ENCODE measurements at places on chromosomes 6 and 20.

GRCh38 chr20:5078399-5078958, 41.3 kb downstream of the PCNA start:
- peak; percentile 71 for DNase-seq

- no peak for DNase-seq
These were observed 84.1 kb upstream of the FOXP4 start for GRCh38 chr6:41462033-41462432.

DNA sequence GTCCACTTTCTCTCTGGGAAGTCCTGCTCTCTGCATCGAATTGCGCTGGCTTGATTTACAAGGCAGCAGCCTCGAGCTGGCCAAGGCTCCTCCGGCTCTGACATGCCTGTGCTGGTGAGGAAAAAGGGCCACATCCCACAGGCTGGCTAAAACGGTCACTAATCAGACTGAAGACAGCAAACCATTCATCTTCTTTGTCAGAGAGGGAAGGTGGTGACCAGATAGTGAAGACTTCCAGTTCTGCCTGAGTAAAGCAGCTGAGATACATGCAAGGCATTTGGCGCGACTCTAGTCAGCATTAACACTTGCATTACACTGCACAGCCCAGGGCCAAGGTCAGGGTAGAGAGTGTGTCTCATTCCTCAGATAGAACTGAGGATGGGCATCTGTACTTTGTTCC, 203.2 kb upstream of the MAP3K7 start:
- DNase-seq = no peak

- DNase-seq = no peak
These were observed 156.8 kb upstream of the SALL4 start for GRCh38 chr20:51959066-51959542.

- no peak for DNase-seq
These were observed 185.6 kb upstream of the RREB1 start for GRCh38 chr6:6922166-6922565.

GRCh38 chr20:17852323-17852722, 116.3 kb downstream of the SNX5 start:
- no peak for DNase-seq

GRCh38 chr20:22838001-22838400, 197.1 kb upstream of the SSTR4 start:
- DNase-seq = no peak

GRCh38 chr6:136745300-136745699, 47.0 kb downstream of the MAP3K5 start:
- no peak for DNase-seq

DNA sequence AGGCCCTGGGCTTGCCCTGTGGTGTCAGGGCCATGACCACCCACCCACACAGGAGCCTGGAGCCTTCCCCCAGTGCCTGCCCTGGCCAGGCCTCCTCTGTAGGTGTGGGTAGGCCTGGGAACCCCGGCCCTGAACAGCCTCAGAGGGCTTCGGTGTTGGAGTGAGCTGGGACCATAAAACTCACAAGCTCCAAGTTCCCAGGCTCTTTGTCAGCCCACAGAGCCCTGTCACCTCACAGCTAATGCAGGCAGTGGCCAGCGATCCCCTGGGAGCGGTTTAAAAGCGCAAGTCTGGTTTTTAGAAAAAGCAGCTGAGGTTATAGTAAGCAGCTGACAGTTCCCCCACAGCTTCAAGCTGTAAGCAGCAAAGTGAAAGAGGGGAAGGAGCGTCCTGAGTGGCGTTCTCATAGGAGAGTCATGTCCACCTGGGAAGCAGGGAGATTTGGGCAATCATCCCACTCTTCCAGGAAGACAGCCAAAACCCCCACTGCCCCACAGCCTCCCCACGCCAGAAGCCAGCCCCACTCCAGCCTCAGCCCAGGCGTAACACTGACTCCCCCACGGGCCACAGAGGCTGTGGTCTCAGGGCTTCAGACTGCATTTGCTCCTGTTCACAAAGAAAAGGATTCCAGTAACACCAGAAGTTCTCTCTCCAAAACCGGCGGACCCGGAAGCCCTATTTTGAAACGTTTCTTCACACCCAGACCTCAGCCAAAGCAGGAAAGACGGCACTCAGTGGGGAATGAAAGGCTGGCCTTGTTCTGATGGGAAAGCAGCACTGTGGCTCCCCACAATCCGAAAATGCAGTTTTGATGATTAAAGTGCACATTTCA, 34.3 kb upstream of the FOXC1 start:
- no peak for DNase-seq

GRCh38 chr20:49845060-49845459, 32.4 kb downstream of the SLC9A8 start:
- no peak for DNase-seq

- DNase-seq = peak; percentile 68
These were observed 3.6 kb upstream of the MICA start for GRCh38 chr6:31399589-31400466.

DNA sequence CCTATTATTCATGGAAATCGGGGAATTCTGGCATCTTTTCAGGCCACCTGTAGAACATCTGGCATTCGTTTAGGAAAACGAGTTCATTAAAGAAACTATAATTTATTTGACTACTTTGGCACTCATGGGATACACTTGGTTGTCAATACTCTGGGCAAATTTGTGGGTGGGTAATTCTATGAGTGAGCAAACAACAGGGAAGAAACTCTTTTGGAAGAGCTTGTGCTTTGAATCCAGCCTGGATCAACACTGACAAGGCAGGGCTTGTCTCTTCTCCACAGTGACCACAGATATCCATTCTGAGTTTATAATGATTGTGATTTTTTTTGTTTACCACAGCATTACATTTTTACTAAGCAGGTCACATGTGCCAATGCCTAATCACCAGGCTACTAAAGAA, 394.7 kb downstream of the THBS2 start:
- DNase-seq = no peak

DNA sequence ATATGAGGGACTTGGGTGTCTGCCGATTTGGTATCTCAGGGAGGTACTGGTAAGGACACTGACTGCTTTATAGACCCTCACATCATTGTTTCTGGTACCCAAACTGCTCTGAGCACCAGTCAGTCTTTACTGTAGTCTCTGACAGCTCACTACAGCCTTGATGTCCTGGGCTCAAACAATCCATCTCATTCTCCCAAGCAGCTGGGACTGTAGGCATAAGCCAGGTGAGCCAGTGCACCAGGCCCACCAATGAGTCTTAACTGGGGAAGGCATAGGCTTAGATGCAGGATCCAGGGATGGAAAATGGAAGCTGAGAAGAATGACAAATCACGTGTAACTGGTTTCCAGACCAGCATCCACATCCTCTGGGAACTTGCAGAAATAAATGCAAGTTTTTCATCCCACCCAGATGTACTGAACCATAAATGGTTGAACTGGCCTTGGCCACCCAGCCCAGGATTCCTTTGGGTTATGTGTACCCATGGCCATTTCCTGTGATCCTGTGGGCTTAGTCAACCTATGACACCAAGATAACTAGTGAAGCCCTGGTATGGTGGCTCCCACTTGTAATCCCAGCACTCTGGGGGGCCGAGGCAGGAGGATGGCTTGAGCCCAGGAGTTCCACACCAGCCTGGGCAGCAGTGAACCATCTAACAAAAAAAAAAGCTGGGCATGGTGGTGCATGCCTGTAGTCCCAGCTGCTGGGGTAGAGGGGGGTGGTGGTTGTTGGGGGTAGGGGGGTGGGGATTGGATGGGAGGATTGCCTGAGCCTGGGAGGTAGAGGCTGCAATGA, 5.8 kb downstream of the TUBB start:
- DNase-seq = peak; percentile 76

- DNase-seq = no peak
These were observed 554.4 kb downstream of the KIF16B start for GRCh38 chr20:16018881-16019280.

DNA sequence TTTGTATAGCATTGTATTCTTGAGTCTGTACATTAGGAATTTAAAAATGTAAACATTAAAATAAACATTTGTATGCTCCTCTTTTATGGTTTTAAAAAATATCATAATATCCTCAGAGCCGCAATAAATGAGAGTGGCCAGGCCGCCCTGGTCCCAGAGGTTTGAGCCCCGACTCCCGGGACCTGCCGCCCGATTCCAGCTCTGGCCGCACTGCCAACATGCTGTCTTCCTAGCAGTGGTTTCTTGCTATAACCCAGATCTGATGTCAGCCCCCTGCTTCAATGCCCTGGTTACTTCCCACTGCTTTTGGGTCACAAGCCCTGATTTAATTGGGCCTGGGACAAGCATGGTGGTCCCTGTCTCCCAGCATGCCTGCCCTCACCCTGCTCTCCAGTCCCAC, 5.4 kb upstream of the ARID1B start:
- DNase-seq = no peak

GRCh38 chr6:14797875-14798593, 447.8 kb upstream of the JARID2 start:
- DNase-seq = no peak

DNA sequence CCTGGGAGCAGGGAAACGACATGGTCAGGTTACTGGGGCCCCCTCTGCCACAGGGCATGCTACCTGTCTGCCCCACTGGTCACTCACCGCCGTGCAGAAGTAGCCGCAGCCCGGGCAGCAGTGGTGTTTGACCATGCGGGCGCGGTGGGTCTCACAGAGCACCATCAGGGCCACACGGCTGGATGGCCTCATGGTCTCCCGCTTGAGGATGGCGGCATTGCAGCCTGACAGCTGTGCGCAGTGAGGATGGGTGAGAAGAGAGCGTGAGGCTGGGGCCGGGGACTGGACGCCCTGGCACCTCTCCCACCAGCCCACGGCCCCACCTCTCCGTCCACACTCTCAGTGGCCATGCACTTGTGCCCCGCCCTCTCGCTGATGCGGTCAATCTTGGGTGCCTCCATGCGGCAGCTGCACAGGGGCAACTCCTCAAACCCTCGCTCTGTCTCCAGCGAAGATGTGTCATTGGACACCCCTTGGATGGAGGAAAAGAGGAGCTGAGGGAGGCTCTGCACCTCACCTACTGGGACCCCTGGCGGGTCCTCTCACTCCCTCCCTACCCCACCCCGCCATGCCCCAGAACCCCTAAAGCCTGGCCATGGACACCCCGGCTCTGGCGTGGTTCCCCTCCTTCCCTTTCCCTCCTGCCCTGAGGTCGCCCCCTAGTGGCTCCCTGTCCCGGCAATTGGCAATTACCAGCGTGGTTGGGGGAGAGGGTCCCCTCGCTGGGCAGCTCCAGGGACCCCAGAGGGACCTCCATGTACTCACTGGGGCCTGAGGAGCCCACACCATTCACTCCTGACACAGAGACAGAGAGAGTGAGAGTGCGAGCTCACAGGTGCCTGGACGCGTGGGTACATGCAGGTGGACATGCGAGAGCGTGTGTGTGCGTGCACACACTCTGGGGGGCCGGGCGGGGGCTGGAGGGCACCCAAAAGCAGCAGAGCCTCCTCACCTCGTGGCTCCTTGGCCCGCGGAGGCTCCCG, 8.9 kb downstream of the EHMT2 start:
- DNase-seq = peak; percentile 71

- no peak for DNase-seq
These were observed 16.6 kb downstream of the SIM1 start for GRCh38 chr6:100447900-100448748.

DNA sequence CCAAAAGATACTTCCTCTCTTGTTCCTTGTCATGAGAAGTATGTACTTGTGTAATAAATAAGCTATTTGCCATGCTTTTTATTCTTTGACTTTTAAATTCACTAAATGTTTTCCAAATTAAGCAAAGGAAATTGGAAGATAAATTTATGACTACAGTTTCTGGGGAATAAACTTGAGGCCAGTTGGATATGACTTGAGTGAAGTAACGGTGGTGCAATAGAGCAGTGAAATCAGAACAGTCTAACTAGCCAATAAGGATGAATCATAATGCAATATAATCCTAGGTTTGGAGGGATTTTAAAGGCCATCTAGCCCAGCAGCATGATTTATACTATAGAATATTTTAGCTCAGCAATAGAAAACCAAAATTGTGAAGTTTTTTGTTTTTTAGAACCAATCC, 183.8 kb upstream of the TCF21 start:
- no peak for DNase-seq

DNA sequence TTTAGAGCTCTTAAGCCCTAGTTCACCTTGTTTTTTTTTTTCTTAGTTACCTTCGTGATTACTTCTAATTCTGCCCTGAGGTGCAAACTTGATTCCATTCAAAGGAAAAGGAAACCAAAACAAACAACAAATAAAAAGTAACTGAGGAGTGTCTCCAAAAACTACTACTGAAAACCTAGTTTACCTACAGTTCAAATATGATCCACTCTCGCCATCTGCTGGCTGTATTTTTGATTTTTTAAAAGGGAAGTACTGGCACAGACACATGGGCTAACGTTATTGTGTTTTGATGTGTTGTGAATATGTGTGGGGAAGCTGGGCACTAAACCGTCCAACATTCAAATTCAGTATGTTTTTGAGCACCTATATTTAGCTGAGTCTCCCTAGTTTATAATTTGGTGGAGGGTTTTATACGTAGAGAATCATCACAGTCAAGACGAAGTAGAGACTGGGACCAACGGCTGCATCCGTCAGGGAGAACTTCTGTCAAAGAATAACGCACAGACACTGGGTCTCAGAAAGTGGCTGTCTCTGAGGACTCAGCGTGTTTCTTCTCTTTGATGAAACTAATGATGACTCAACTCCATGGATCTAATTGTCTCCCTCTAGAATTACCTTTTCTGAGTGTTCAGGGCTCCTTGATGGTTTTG, 373.5 kb upstream of the BTBD3 start:
- peak; percentile 87 for DNase-seq

GRCh38 chr6:88251301-88251700, 85.2 kb upstream of the CNR1 start:
- DNase-seq = no peak

GRCh38 chr20:40100261-40100660, 588.8 kb downstream of the MAFB start:
- no peak for DNase-seq

DNA sequence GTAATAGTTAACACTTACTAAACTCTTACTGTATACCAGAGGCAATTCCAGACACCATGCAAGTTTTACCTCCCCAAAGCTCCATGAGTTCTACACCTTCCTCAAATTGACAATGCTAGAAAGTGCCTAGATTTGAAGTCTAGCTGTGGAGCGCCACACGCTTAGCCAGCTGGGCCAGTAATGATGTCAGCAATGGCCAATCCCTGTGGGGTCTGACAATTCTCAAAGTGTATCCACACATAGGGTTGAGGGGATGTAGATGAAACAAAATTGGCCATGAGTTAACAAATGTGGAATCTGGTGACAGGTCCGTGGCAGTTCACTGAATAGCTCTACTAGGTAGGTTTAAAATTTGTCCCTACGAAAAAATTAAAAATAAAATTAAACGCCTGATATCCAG, 1.3 kb downstream of the ZNF343 start:
- peak; percentile 47 for DNase-seq

GRCh38 chr6:160137989-160138835, 16.6 kb downstream of the SLC22A1 start:
- peak; percentile 80 for DNase-seq

DNA sequence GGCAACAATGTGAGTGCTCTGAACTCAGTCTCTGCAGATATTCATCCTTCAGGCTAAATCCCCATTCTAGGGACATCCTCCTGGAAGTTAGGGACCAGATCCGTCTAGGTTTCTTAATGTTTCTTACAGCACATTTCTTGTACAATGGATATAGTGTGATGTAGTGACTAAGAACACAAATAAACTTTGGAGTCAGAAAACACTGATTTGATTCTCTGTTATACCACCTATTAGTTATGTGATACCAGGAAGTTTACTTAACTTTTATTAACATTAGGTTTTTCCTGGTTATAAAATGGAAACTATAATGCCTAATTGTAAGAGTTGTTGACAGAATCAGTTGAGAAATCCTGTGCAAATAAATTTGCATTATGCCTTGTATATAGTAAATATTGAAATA, 57.6 kb upstream of the KCNQ5 start:
- no peak for DNase-seq

Measured in Karpas-422 (cell line).